ENCODE measurements at places on chromosomes 11 and 22. TPM values are rescaled to one million over a fixed set of nuclear protein-coding genes. Genes with fewer than 3 reads are reported as not detected.

The UPK3A gene
- 0.40 TPM for total RNA-seq

GRCh38 chr22:22450343-22450839, 58.2 kb downstream of the ZNF280B start:
- no peak for DNase-seq

The NXPE2 gene
- total RNA-seq: 0.22 TPM

The SCGB1A1 gene
- total RNA-seq: not detected

DNA sequence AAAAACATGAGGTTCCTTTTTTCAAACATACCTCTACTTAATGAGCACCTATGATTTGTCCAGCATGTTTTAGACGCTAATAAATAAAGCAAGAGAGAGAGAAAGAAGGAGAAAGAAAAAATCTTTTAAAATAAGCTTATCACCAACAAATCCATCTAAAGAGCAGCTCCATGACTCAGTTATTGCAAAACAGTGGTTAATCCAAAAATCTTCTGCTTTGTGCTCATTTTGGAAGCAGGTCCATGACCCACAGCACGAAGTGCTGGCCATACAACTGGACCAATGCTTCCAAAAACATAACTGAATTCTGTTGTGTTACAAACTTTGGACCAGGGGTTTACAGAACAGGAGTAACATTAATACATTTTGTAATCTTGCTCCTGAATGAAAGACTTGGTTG, 696.6 kb downstream of the KCNA4 start:
- DNase-seq: no peak

- no peak for DNase-seq
Measured at GRCh38 chr11:73085189-73085875, 56.8 kb downstream of the FCHSD2 start.

GRCh38 chr22:20523086-20523983, 15.9 kb downstream of the MED15 start:
- no peak for DNase-seq

DNA sequence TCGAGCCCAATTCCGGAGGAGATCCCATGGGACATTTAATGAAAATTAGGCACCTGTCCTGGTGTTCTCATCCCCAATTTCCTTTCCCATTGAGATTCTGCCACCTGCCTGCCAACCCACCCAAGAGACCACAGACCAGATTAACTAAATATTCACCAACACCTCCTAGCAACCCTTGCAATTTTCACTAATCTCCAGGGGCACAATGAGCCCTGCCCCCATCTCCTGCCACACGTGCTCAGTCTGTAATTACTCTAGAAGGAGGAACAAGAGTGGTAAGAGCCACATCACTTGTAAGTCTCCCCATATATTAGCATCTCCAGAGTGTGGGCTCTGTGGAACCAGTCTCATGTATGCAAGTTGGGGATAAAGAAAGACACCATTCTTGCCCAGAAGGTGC, 38.0 kb downstream of the IL18BP start:
- DNase-seq: no peak

DNA sequence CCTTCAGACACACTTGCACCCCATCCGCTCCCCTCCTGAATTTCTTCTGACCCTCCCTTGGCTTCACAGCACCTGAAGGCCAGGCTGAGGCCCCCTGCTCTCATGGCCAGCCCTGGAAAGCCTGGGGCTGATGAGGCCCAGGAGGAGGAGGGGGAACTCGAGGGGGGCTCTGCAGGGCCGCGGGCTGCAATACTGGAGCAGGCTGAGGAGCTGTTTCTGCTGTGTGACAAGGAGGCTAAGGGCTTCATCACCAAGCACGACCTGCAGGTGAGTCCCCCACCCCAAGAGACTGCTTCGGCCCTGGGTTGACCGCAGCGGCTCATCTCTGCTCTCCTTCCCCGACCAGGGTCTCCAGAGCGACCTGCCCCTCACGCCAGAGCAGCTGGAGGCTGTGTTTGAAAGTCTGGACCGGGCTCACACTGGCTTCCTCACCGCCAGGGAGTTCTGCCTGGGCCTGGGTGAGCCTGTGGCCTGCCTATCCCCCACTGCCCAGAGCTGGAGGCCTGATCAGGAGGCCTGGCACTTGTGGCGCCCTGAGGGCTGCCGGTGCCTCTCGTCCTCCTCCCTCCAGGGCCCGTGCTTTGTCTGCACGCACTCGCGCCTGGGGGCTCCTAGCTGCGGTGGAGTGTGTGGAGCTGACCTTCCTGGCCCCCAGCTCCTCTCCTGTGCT, 922 bp downstream of the CRACR2B start:
- no peak for DNase-seq

GRCh38 chr11:126007238-126007637, 55.4 kb downstream of the CDON start:
- DNase-seq: no peak
